ENCODE measurements at places on chromosomes 7 and 10.

DNA sequence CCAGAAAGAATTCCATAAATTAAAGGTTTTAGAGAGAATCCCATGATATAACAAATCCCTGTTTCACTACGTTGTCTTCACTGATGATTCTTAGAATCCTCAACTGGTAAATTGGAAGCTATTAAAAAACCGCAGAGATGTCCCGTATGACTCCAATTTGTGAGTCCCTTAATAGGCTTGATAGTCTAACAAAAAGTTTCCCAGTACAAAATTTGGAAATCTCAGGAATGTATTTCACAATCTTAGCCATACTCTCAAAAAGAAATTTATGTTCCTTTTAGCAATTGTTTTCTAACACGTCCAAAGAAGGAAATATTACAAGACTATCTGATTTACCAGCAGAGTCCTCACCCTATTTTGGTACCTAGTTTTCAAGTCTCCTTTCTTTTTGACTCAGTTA lies 2.5 kb downstream of the TES start:
- H3K4me1 ChIP-seq, result peaks cover 49% of the 10 kb centered on the region
- H3K27me3 ChIP-seq, result no peaks in the 10 kb centered on the region
- no peak for DNase-seq
- peak overlapping the region; percentile 66 for H3K27ac ChIP-seq
- peaks cover 15% of the 10 kb centered on the region for H3K36me3 ChIP-seq

DNA sequence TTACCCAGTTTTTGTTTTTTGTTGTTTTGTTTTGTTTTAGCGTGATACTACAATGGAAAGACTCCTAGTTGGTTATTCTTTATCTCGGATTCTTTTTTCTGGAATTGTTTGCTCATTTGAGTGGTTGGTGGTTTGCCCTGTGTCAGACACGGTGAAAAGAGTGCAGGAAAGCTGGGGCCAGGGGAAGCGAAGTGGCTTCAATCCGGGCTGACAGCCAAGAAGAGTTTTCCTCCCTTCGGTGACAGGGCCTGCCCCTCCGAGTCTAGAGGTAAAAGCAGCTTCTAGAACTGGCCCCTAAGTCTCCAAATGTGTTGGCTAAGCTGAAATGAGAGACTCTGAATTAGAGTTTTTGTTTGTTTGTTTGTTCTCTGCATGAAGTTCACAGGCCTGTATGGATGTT lies 5.7 kb upstream of the AP5Z1 start:
- H3K4me1 ChIP-seq, result peaks cover 11% of the 10 kb centered on the region
- H3K27ac ChIP-seq, result no peak overlapping the region
- H3K27me3 ChIP-seq, result no peaks in the 10 kb centered on the region
- H3K4me3 ChIP-seq, result no peak overlapping the region
- H3K36me3 ChIP-seq, result peaks cover 2% of the 10 kb centered on the region

GRCh38 chr10:95810198-95810976 lies 54.4 kb downstream of the ENTPD1 start:
- DNase-seq, result no peak
- peaks cover 2% of the 10 kb centered on the region for H3K36me3 ChIP-seq
- no peak overlapping the region for H3K27ac ChIP-seq

- peaks cover 10% of the 10 kb centered on the region for H3K36me3 ChIP-seq
- no peaks in the 10 kb centered on the region for H3K27me3 ChIP-seq
- peaks cover 46% of the 10 kb centered on the region for H3K4me1 ChIP-seq
- DNase-seq, result no peak
Measured at GRCh38 chr10:12602521-12602920, 253.2 kb downstream of the CAMK1D start.

DNA sequence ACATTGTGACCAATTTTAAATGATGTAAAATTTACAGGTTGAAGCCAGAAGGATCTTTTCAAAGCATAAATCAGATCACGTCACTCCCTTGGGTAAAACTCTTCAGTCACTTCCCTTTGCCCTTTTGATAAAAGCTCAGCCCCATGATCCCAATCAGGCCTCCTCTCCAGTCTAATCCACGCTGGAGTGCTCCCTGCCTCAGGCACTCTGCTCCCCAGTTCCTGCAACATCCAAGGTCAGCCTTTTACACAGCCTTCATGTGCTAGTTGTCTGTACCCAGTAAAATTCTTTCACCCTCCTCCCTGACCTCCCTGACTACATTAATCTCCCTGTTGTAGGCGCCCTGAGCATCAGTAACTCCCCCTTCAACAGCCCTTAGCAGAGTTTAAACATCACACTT lies 14.1 kb downstream of the ELMO1 start:
- H3K36me3 ChIP-seq, result peaks cover 16% of the 10 kb centered on the region
- no peak for DNase-seq
- no peaks in the 10 kb centered on the region for H3K27me3 ChIP-seq
- peaks cover 40% of the 10 kb centered on the region for H3K4me1 ChIP-seq
- no peak overlapping the region for H3K4me3 ChIP-seq

GRCh38 chr7:155713384-155713783 lies 68.9 kb downstream of the RBM33 start:
- no peaks in the 10 kb centered on the region for H3K27me3 ChIP-seq
- peak overlapping the region; percentile 30 for H3K27ac ChIP-seq
- no peak for DNase-seq
- H3K36me3 ChIP-seq, result peaks cover 54% of the 10 kb centered on the region
- peaks cover 18% of the 10 kb centered on the region for H3K4me1 ChIP-seq

DNA sequence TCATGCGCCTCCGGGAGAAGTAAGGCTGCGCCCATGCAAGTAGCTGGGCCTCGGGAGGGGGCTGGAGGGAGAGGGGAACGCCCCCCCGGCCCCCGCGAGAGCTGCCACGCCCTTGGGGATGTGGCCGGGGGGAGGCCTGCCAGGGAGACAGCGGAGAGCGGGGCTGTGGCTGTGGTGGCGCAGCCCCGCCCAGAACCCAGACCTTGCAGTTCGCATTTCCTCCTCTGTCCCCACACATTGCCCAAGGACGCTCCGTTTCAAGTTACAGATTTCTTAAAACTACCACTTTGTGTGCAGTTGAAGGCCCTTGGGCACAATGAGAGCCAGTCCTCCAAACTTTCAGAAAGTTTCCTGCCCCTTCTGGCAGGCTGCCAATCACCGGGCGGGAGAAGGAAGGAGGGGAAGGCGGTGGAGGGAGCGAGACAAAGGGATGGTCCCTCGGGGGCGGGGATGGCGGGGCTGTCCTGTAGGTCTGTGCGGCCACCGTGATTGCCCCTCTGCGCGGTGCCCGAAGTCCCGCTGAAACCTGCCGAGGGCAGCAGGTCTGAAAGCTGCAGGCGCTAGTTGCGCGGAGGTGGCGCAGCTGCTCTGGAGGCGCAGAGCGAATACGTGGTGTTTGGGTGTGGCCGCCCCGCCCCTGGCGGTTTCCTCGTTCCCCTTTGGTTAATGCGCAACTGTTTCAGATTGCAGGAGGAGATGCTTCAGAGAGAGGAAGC lies 2.1 kb downstream of the VIM start:
- peak overlapping the region; percentile 96 for H3K4me3 ChIP-seq
- H3K27me3 ChIP-seq, result no peaks in the 10 kb centered on the region
- H3K36me3 ChIP-seq, result peaks cover 46% of the 10 kb centered on the region
- DNase-seq, result peak; percentile 97
- H3K27ac ChIP-seq, result peak overlapping the region; percentile 95
- H3K4me1 ChIP-seq, result peaks cover 55% of the 10 kb centered on the region

- H3K36me3 ChIP-seq, result no peaks in the 10 kb centered on the region
- peak; percentile 47 for DNase-seq
- no peak overlapping the region for H3K27ac ChIP-seq
- no peak overlapping the region for H3K4me3 ChIP-seq
- peaks cover 6% of the 10 kb centered on the region for H3K27me3 ChIP-seq
Measured at GRCh38 chr10:103949728-103950127, 17.2 kb upstream of the SLK start.

GRCh38 chr7:155871211-155871610 lies 58.9 kb upstream of the SHH start:
- H3K36me3 ChIP-seq, result no peaks in the 10 kb centered on the region
- no peaks in the 10 kb centered on the region for H3K4me1 ChIP-seq
- no peak overlapping the region for H3K4me3 ChIP-seq
- H3K27me3 ChIP-seq, result peaks cover 4% of the 10 kb centered on the region
- no peak for DNase-seq
- no peak overlapping the region for H3K27ac ChIP-seq

GRCh38 chr7:106346678-106347217 lies 62.0 kb upstream of the NAMPT start:
- H3K4me1 ChIP-seq, result peaks cover 48% of the 10 kb centered on the region
- peak overlapping the region; percentile 99 for H3K27ac ChIP-seq
- H3K36me3 ChIP-seq, result peaks cover 33% of the 10 kb centered on the region
- H3K27me3 ChIP-seq, result no peaks in the 10 kb centered on the region
- peak overlapping the region; percentile 72 for H3K4me3 ChIP-seq
- peak; percentile 93 for DNase-seq

DNA sequence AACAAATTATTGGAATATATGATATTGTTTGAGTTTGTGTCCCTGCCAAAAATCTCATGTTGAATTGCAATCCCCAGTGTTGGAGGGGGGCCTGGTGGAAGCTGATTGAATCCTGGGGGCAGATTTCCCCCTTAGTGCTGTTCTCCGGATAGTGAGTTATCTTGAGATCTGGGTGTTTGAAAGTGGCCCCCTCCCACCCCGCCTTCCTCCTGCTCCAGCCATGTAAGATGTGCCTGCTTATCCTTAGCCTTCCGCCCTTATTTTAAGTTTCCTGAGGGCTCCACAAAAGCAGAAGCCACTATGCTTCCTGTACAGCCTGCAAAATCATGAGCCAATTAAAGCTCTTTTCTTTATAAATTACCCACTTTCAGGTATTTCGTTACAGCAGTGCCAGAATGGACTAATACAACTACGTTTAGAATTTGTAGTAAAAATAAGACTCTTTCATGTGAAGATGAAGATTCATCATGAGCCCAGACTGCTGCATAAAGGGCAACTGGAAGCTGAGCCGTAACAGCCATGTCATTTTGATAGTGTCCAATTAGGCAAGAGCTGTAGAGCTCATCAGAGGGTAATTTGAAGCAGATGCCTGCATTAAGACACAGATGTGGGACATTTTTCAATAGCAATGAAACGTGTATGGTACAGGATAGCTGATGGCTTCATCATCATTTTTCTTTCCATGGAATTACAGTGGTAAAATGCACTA lies 1007.2 kb downstream of the REEP3 start:
- H3K4me1 ChIP-seq, result no peaks in the 10 kb centered on the region
- DNase-seq, result no peak
- H3K4me3 ChIP-seq, result no peak overlapping the region
- H3K36me3 ChIP-seq, result no peaks in the 10 kb centered on the region

DNA sequence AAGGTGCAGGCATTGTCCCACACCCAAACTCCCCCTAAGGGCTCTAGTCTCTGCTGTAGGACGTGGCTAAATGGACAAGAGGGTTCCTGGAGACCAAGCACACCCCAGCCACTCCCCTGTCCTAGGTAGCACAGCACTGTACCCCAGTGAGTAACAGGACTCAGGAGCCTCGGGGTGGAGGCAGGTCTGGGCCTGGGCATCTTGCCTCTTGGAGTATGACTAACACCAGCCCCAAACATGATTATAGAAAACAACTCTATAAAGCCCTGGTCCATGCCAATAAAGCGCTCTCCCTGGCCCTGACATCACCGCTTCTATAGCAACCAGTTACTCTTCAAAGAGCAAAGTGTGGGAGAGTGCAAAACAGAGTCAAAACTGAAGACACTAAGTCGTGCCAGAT lies 195.0 kb downstream of the CALN1 start:
- no peak overlapping the region for H3K27ac ChIP-seq
- H3K36me3 ChIP-seq, result no peaks in the 10 kb centered on the region
- H3K27me3 ChIP-seq, result no peaks in the 10 kb centered on the region
- H3K4me1 ChIP-seq, result no peaks in the 10 kb centered on the region
- no peak for DNase-seq

DNA sequence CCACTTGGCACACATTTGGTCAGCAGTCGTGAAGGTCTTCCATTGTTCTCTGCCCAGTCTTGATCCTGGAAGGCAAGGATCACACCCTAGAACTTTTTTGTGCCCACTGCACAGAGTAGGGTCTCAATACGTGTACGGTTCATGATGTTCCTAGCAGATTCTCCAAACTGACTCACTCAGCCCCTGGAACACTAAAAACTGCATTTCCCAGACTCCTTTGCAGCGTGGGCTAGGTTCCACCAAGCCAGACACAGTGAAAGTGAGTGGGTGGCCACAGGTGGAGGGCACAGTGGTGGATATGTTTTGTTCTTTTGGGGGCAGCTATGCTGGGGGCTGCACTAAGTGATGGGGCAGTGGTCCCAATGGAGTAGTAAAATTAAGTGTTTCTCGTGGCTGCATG lies 1.5 kb upstream of the LHPP start:
- peaks cover 18% of the 10 kb centered on the region for H3K4me1 ChIP-seq
- H3K27me3 ChIP-seq, result peaks cover 21% of the 10 kb centered on the region
- no peak for DNase-seq
- peaks cover 2% of the 10 kb centered on the region for H3K36me3 ChIP-seq
- H3K27ac ChIP-seq, result no peak overlapping the region
- no peak overlapping the region for H3K4me3 ChIP-seq

DNA sequence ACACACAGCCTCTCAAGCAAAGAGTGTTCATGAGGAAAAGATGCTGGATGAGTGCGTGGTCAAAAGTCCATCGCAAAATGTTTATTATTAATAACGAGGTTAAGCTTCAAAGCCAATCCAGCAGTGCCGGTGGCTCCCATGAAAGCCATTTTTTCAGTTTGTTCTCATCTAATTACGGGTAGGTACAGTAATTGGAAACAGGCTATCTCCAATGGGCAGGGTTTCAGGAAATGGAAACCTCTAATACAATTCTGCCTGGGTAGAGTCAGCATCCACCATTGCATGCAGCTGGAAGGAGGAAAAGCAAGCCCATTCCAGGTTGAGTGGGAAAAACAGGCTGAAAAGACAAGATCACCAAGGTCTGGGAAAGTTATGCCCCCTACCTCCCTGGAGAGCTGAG lies 57.4 kb downstream of the GPAM start:
- H3K4me1 ChIP-seq, result no peaks in the 10 kb centered on the region
- H3K27me3 ChIP-seq, result no peaks in the 10 kb centered on the region
